ENCODE measurements at places on chromosomes 4 and X. TPM values are rescaled to one million over a fixed set of nuclear protein-coding genes. Genes with fewer than 3 reads are reported as not detected.

DNA sequence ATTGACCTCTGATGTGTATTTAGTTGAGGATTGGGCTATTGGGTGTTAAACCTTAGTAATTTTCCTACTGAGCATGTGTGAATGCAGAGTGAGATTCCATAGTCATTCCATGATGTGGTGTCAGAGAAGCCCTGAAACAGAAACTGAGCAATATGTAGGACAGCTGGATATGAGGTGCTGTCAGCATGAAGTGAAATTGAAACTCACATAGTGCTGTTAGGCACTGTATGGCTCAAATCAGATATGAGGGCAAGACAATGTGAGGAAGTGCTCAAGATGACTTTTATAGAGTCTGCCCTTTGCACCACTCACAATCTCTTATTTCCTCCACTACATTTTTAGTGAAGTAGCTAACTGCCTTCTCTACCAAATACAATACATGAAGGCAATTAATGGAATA lies 188.3 kb downstream of the SH3BGRL start:
- DNase-seq, result no peak

DNA sequence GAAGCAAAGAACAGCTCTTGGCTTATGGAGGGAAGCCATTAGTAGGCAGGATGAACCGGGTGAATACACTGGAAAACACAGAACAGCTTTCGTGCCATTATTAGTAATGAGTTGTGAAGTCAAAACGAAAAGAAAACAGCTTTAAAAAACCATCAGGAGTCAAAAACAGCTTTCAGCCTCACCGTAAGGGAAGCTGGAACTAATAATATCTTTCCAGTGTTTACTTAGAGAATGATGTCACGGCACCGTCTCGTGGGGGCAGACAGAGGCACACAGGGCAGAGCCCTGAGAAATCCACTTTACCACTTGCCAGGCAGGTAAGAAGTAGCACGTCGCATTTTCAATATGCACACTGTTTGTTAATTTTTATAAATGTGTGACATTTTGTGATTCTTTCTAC lies 37.9 kb upstream of the HMX1 start:
- DNase-seq, result no peak

DNA sequence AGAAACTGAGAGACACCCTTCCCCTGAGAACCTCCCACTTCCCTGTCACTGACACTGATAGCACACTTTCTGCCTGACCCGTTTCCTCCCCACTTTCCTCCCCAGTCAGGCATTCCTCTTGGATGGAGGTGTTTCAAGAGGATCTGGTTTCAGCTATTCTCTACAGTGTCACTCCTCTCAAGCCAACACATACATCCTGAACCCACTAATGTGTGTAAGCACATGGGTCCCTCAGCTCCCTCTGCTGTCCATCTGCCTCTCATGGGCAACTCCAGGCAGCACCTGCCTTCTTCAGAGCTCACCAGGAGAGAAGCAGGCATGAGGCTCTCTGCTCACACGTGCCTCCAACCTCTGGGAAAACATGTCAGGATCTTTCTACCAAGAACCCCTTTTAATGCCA lies 207.6 kb downstream of the NAF1 start:
- DNase-seq, result no peak

DNA sequence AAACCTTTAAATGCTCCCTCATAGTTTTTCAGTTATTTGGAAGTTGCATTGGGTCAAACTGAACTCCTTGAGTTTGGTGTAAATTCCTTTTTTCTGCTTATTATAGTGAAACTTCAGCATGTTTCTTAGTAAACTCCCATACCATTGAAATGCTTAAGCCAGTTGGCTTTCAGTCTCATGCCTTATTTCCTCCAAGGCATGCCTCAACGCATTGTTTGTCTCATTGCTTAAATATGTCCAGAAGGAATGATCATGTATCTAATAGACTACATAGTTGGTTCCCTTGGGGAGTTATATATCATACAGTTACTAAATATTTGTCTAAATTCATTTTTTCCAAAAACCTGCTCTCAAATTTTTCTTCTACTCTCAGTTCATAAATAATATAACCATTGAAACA lies 114.0 kb downstream of the STOX2 start:
- peak; percentile 88 for DNase-seq

DNA sequence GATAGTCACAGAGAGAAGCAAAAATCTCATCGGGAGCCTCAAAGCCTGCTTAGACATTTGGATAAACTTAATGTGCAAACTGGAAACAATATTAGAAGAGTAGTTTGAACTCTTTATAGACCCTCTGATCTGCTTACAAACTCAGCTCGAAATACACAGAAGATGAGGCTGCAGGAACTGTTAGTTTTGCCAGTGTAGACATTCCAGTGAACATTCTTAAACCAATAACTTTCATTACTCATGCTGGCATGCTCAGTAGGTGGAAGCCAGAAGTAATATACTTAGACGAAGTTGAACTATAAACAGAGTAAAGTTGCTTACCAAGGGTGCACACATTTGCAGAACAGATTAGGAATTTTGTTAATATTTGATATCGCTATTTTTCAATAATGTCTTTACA lies 303.5 kb downstream of the ANKRD50 start:
- no peak for DNase-seq

GRCh38 chr4:81870275-81870674 lies 398.6 kb upstream of the RASGEF1B start:
- DNase-seq, result no peak

- DNase-seq, result no peak
These were observed 138.3 kb downstream of the GRIA2 start for GRCh38 chr4:157358851-157359250.

- DNase-seq, result no peak
These were observed 54.9 kb downstream of the STX18 start for GRCh38 chr4:4486969-4487368.

DNA sequence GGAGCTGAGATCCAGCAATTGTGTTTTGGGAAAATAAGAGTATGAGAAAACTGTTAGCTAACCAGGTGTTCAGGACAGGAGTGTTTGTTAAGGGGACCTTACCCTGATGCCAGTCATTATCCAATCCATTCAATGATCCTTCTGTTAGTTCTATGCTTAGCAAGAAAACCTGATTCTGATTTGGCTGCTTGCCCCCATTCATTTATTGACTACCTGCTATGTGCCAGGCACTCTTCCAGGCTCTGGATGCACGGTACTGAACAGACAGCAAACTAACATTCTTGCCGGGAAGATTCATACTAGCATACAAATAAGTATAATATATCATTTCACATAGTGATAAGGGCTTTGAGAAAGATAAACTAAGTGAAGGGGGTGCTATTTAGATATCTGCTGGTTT lies 1.0 kb upstream of the MECP2 start:
- DNase-seq, result no peak

GRCh38 chr4:102625232-102625930 lies 124.2 kb downstream of the NFKB1 start:
- no peak for DNase-seq

DNA sequence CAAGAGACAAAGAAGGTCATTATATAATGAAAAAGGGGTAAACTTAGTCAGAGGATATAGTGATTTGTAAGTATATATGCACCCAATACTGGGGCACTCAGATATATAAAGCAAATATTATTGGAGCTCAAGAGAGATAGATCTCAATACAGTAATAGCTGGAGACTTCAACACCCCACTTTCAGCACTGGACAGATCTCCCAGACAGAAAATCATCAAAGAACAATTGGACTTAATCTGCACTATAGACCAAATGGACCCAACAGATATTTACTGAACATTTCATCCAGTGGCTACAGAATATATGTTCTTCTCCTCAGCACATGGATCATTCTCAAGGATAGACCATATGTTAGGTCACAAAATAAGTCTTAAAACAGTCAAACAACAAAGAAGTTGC lies 47.2 kb upstream of the RBMXL3 start:
- no peak for DNase-seq

DNA sequence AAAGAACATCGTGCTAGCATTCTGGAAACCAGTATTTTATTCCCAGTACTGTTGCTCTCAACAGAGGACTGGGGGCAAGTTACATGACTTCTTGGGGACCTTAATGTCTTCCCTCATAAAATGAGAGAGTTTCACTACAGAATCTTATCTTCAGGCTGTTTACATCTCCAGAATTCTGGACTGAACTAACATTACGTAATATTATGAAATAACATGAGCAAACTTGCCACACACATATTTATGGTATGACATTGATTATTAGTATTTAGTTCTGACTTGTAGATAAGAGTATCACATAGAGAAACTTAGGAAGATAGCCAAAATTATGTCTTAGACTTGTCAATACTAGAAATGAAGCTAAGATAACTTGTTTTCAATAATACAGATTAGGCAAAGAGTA lies 68.0 kb downstream of the NFKB1 start:
- no peak for DNase-seq

DNA sequence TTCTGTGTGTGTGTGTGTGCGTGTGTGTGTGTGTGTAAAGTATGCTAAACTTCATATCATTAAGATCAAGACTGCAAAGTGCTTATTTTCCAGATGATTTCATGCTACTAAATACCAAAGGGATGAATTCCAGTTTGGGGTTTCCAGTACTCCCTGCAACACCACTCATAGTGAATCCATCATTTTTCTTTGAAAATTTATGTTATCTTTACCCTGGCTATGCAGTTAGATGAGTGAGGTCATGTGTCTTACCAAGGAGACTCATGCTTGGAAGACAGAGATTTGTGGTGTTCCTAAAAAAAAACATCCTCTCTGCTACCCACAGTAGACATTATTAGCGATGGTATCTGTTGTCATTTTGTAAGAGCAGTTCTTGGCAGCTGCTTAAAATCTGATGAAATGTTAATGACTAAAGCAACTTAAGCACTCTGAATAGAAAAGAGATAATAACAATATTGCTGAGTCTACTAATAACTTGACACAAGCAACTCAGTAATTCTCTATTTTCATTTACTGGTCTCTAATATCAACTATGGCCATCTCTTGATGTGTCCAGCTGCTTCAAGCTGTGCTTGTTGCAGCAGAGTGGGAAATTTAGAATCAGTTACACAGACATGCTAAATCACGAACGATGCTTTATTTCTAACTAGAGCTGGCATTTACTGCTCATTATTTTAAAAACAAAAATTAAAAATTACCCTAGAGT lies 1953.0 kb upstream of the IGFBP7 start:
- no peak for DNase-seq

GRCh38 chr4:32735856-32736590 lies 2015.9 kb downstream of the PCDH7 start:
- DNase-seq, result no peak

GRCh38 chr4:169268951-169269760 lies 1.6 kb downstream of the SH3RF1 start:
- DNase-seq, result peak; percentile 26

DNA sequence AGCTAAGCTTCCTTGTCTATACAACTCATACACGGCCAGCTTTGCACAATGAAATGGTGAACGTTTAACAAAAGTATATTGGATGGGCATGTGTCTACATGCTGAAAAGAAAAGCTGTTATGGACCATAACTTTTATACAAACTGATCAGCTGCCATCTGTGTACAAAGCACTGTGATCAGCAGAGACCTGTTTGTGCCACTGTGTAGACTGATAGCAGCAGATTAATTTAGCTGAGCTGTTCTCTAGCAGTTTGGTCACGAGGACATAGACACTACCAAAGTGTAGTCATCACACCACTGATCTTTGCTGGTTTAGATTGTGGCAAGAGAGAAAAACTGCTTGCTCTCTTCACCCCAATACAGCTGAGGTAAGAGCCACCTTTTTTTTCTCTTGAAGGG lies 124.5 kb downstream of the RAPGEF2 start:
- DNase-seq, result no peak

DNA sequence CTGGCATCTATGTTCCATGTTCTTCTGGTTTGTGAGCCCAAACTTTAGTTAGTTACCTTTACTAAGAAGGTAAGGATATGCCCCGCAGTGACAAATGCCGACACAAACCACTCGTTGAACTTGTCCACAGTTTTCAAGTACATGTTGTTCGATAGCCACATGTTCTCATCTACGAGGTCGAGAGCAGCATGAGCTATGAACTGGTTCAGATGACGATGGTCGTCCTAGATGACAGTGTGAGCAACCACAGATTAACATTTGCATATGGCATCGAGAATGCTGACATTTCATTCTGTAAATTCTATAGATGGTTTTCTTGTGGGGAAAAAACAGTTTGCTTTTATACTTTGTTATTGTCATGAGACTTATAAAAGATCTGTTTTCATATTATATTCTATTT lies 18.0 kb downstream of the TRAPPC2 start:
- DNase-seq, result no peak

GRCh38 chr4:184012937-184013336 lies 107.8 kb downstream of the STOX2 start:
- DNase-seq, result no peak

- DNase-seq, result no peak
These were observed 12.1 kb downstream of the NIPAL1 start for GRCh38 chr4:48028696-48029095.

DNA sequence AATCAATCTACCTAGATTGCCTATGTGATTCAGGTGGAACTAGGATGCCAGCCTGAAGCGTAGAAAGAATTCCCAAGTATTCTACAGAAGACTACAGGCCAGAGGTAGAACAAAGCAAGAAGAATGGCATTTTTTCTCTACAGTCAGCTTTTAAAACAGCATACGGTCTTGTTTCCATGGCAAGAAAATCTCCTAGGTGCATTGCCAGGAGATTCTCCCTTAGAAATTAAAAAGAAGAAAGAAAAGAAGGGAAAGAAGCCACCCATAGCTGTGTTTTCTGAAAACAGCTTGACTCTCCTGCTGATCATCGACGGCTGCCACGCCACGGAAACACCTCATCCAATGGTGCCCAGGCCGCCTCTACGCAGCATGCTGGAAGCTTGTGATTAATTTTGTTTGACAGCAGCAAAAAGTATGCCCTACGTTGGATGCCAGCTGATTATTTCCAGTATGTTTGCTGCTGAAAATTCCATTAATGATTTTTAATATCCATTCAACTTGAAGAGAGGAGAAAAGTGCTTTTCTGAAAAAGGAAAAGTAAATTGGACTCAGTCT lies 24.1 kb downstream of the ANK2 start:
- no peak for DNase-seq

The ADGRL3 gene
- 55.9 TPM for total RNA-seq

The ZAR1 gene
- 0.20 TPM for total RNA-seq

The SMARCA1 gene
- total RNA-seq, result 55.2 TPM

The SPIN2A gene
- 2.9 TPM for total RNA-seq

The MAGEB10 gene
- total RNA-seq, result not detected

The MAGEB1 gene
- not detected for total RNA-seq

The ZNF157 gene
- 0.49 TPM for total RNA-seq

The FOXO4 gene
- total RNA-seq, result 9.9 TPM

The FGA gene
- not detected for total RNA-seq
